ENCODE measurements at places on chromosomes 16 and 17.

GRCh38 chr17:39213852-39214251, 11.9 kb downstream of the STAC2 start:
- DNase-seq, result no peak

GRCh38 chr16:66524601-66525164, 25.2 kb downstream of the TK2 start:
- DNase-seq, result peak; percentile 54

- DNase-seq, result no peak
These were observed 71.7 kb downstream of the HLF start for GRCh38 chr17:55336426-55336825.

GRCh38 chr16:30060836-30061554, 4.6 kb upstream of the ALDOA start:
- DNase-seq, result no peak

DNA sequence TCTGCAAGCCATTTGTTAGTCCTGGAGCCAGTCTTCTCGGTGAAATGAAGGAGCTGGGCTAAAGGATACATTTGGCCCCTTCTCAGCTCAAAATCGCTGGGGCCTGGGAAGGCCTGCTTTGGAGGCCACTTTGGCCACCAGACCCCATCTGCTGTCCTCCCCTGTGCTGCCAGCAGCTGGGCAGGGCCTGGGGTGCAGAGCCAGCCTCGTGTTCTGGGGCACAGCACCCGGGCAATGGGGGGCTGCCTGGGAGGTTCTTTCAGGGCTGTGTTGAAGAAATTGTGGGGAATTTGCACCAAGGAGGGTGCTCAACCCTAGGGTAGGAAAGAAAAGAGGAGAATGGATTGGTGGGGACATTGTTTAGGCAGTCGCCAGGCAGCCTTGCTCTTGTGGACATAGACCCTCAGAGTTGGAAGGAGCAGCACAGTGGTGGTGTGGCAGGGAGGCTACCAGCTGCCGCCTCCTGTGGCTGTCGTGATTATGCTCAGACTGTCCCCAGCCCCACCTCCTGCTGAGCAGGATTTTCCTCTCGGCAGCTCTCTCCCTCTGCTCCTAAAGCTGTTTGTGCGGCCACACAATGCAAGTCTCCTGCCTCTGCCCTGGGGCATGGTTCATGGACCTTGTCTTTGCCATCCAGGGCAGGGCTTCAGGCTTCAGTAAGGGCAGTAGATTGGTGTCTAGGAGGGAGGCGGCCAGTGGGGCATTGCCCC, 174.8 kb downstream of the NTN1 start:
- no peak for DNase-seq

DNA sequence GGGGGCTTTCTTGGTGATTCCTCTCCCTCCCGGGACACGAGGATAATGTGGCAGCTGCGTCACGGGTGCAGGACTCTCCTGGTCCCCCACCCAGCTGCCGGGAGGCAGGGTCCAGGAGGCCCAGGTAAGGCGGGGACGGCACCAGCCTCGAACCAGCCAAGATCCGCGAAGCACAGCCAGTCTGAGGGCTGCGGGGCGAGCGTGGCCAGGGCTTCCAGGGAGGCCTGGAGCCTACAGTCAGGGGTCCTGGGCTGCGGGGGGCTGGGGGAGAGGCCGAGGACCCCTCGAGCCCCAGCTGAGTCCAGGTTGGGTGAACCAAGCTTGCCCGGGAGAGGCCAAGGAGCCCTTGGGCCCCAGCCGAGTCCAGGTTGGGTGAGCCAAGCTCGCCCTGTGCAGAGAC, 10.0 kb downstream of the TPSD1 start:
- DNase-seq, result no peak

DNA sequence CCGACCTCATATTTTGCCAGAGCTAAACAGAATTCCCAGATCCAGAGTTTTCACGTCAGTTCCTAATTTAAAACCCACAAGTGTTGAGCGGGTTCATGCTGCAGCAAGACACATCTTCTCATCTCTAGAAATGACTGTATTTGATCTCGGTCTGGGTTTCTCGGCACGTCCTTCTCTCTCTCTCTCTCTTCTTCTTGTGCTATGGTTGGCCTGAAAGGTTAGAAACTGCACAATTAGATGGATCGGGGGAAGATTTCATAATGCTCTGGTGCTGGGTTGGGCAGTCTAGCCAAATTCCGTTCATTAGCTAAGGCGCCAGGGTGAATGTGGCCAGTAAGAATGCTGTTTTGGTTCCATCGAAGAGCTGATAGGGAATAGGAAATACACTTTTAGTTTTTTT, 158.9 kb upstream of the NOG start:
- no peak for DNase-seq

GRCh38 chr16:15757630-15758251, 99.1 kb downstream of the MYH11 start:
- DNase-seq, result peak; percentile 21

GRCh38 chr17:82435103-82435502, 15.4 kb downstream of the CYBC1 start:
- DNase-seq, result no peak

- no peak for DNase-seq
These were observed 23.8 kb upstream of the CBLN1 start for GRCh38 chr16:49305406-49305805.

GRCh38 chr17:80942423-80943345, 49.0 kb upstream of the CHMP6 start:
- no peak for DNase-seq

GRCh38 chr17:34110315-34110714, 144.8 kb upstream of the CCL2 start:
- DNase-seq, result no peak

DNA sequence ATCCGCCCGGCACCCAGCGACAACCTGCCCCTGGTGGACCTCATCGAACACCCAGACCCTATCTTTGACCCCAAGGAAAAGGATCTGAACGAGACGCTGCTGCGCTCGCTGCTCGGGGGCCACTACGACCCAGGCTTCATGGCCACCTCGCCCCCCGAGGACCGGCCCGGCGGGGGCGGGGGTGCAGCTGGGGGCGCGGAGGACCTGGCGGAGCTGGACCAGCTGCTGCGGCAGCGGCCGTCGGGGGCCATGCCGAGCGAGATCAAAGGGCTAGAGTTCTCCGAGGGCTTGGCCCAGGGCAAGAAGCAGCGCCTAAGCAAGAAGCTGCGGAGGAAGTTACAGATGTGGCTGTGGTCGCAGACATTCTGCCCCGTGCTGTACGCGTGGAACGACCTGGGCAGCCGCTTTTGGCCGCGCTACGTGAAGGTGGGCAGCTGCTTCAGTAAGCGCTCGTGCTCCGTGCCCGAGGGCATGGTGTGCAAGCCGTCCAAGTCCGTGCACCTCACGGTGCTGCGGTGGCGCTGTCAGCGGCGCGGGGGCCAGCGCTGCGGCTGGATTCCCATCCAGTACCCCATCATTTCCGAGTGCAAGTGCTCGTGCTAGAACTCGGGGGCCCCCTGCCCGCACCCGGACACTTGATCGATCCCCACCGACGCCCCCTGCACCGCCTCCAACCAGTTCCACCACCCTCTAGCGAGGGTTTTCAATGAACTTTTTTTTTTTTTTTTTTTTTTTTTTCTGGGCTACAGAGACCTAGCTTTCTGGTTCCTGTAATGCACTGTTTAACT, 1.0 kb downstream of the NOG start:
- peak; percentile 62 for DNase-seq

- DNase-seq, result no peak
These were observed 18.2 kb upstream of the MEOX1 start for GRCh38 chr17:43679911-43680310.

GRCh38 chr17:73949903-73950592, 253.4 kb upstream of the RPL38 start:
- DNase-seq, result no peak

DNA sequence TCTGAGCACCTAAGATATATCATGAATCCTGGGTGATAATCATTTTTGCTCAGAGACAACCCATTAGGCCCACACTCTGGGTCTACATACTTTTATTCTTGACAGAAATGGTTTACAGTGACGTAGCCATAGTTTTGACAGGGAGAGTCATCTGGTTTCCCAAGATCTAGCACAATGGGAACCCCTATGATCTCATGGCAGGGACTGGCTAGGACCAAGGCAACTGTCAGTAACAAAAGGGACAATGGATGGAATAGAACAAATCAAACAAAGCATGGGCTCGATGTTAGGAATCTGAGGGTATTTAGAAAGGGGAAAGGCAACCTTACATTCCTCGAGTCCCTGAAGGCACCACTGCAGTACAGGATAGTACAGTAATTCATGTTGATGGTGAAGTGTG, 20.5 kb downstream of the CFAP97D1 start:
- no peak for DNase-seq

DNA sequence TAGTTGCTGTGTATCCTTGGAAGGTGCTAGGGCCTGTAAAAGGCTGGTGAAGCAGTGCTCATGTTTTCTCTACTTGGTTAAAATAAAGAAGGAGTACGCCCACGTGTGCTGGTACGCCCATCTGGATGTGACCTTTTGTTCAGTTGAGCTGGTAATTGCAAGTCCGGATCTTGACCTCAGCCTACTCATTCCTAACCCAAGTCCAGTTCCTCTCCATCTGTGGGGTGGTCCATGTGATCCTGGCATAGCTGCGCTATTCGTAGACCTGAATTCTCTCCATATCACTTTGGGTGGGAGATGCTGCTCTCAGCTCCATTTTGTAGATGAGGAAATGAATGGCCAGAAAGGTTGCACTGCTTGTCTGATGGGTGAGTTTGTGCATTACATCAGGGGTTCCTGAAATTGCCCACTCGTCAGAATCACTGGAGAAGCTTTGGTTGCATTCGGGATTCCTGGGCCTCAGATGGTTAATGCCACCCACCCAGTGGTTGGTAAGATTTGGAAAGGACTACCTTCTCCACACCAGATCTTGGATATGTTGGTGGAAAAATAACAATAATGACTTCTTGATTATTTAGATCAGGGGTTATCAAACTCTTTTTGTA, 328.8 kb downstream of the CPPED1 start:
- DNase-seq, result no peak

- no peak for DNase-seq
These were observed 37.0 kb downstream of the CUEDC1 start for GRCh38 chr17:57918017-57918895.

DNA sequence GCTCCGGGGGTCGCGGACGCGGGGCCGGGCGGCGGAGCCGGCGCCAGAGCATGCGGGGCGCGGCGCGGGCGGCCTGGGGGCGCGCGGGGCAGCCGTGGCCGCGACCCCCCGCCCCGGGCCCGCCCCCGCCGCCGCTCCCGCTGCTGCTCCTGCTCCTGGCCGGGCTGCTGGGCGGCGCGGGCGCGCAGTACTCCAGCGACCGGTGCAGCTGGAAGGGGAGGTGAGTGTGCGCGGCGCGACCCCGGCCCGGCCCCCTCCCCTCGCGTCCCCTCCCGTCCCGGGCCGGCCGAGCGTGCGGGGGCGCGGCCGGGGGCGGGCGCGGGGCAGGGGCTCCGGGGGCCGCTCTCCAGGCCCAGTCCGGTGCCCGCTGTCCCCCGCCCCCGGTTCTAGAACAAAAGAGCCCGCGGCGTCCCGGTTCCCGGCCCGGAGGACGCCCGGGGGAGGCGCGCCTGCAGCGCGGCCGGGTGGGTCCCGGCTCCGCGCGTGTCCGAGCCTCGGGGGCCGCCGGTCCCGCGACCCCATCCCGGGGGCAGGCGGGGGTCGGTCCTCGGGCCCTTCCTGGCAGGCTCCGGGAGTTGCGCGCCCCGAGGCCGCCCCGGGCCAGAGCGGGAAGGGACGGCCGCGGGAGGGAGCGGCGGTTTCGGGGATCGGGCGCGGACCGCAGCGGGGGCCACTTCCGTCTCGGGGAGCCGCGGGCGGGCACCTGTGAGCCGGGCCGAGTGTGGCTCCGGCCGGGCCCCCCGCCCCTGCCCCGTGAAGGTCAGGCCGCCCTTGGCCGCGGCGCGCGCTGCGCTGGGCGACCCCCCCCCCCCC, 563 bp downstream of the METRNL start:
- DNase-seq, result no peak

DNA sequence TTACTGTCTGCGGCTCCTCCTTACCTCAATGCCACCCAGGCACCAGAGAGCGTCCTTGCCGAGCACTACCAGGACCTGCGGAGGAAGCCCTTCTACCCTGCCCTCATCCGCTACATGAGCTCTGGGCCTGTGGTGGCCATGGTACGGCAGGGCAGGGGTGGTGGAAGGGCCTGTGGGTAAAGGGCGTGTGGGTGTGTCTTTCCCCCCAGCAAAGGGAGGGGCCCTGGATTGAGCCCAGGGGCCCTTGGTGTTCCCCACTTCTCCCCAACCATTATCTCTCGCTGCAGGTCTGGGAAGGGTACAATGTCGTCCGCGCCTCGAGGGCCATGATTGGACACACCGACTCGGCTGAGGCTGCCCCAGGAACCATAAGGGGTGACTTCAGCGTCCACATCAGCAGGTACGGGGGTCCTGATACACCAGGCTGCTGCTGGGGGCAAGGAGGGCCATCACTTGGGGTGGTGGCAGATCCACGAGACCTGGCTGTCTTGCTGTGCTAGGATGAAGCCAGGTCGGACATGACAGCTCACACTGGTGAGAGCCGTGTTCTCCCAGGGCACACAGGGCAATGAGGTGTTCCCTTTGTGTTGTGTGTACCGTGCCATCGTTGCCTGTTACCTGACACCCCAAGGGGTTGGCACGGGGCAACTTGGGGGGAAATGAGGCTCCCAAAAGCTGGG, 2.2 kb upstream of the DECR2 start:
- no peak for DNase-seq

DNA sequence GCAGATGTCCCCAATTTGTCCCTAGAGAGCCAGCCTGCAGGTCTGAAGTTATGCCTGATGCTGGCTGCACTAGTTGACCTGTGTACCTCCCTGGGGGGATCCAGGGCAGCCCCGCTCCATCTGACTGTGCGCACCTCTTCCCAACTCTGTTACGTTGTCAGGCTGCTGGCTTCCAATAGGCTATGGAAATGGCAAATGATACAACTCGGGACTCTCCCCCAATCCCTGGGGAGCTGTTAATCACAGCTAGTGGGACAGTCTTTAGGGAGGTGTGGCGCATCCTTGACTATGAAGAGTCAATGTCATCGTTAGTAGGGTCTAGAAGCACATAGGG, 30.1 kb downstream of the GPRC5B start:
- no peak for DNase-seq

- DNase-seq, result peak; percentile 85
These were observed 8.7 kb upstream of the UBE2G1 start for GRCh38 chr17:4375039-4375748.

GRCh38 chr16:70691223-70692129, 5.6 kb upstream of the MTSS2 start:
- DNase-seq, result no peak

- DNase-seq, result peak; percentile 79
These were observed 16.7 kb upstream of the OR1F1 start for GRCh38 chr16:3171181-3171854.

GRCh38 chr17:17628388-17629008, 37.0 kb upstream of the PEMT start:
- DNase-seq, result peak; percentile 58

GRCh38 chr17:5596421-5596820, 12.1 kb upstream of the NLRP1 start:
- no peak for DNase-seq

DNA sequence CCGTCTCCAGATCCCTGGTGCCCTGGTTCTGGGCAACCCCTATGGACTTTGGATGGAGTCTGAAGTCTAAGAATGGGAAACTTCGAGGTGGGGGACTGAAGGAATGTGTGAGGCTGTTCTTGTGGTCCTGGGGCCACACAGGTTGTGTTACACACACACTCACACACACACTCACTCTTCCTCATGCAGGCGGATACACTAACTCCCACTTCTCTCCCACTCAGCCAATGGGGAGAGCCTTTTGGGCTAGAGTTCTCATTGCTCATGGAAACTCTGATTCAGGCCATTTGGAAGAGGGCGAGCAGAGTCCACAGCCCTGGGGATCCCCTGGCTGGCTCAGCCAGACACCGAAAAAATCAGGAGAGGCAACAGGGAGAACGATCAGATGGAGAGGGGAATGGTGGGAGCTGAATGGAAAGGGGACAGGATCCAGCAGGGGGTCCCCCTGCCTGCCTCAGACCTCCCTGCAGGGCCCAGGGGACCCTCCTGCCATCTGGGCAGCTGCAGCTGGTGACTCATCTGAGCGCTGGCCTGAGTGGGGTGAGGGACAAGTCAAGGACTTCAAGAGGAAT, 9.1 kb downstream of the IGFBP4 start:
- DNase-seq, result no peak
